ENCODE measurements at places on chromosomes 16 and 17. TPM values are rescaled to one million over a fixed set of nuclear protein-coding genes. Genes with fewer than 3 reads are reported as not detected.

SDR42E2 gene
- not detected for total RNA-seq

CALB2 gene
- total RNA-seq: not detected

AFMID gene
- 41.9 TPM for total RNA-seq

GRCh38 chr17:66535611-66536010 is 233.2 kb downstream of the PRKCA start:
- DNase-seq: no peak
- no peak overlapping the region for H3K4me3 ChIP-seq
- peaks cover 61% of the 10 kb centered on the region for H3K4me1 ChIP-seq
- no peaks in the 10 kb centered on the region for H3K36me3 ChIP-seq

GRCh38 chr16:15976929-15977637 is 27.7 kb downstream of the ABCC1 start:
- no peak for DNase-seq
- peaks cover 49% of the 10 kb centered on the region for H3K36me3 ChIP-seq
- H3K4me3 ChIP-seq: no peak overlapping the region
- no peaks in the 10 kb centered on the region for H3K27me3 ChIP-seq
- H3K27ac ChIP-seq: no peak overlapping the region

- H3K4me1 ChIP-seq: peaks cover 9% of the 10 kb centered on the region
- H3K4me3 ChIP-seq: peak overlapping the region; percentile 83
- H3K27me3 ChIP-seq: peaks cover 80% of the 10 kb centered on the region
Measured at GRCh38 chr17:80474961-80475909, 1.2 kb downstream of the NPTX1 start.
